Activated CD4-positive, alpha-beta T cell treated with anti-CD3 and anti-CD28 coated beads, Interleukin-2, amount 10 ng/mL, durations not matched to agents 24 days and 14 days (primary cell): ENCODE measurements at places on chromosomes 3 and 15. TPM values are rescaled to one million over a fixed set of nuclear protein-coding genes. Genes with fewer than 3 reads are reported as not detected.

DNA sequence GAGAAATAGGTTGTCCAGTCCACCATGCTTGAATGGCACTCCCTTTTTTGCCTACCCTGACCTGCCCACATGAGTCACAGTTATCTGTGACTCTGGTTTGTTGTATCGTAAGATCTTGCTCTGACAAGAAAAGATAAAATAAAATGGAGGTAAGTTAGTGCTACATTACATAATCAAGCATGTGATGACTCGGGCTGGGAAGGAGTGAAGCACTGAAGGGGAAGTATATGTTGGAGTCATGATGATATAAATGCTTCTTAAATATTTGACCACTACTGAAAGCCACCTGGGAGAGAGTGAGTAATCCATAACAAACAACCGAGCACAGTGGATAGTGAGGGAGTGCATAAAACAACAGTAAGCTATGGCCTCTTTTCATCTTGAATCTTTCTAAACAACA lies 124.4 kb downstream of the SHOX2 start:
- DNase-seq = no peak
- H3K4me1 ChIP-seq = no peaks in the 10 kb centered on the region
- H3K27ac ChIP-seq = no peak overlapping the region
- no peaks in the 10 kb centered on the region for H3K27me3 ChIP-seq

DNA sequence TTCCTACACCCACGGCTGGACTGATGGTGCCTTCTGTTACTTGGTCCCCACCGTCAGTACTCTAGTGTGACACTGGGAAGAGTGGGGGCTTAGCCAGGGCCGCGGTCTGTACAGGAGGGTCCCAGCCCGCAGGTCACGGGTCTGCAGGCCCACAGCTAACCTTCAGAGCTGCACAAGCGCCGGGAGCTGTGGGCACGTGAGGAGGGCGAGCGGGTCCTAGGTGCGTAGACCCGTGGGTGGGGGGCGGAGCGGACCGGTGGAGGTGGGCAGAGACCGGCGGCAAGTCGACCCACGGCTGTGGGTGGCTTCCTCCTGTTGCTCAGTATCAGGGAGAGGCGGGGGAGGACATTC lies 1.2 kb downstream of the TNFAIP8L3 start:
- no peaks in the 10 kb centered on the region for H3K36me3 ChIP-seq
- H3K4me1 ChIP-seq = peaks cover 12% of the 10 kb centered on the region
- H3K27me3 ChIP-seq = peaks cover 85% of the 10 kb centered on the region
- H3K27ac ChIP-seq = no peak overlapping the region
- no peak for DNase-seq

DNA sequence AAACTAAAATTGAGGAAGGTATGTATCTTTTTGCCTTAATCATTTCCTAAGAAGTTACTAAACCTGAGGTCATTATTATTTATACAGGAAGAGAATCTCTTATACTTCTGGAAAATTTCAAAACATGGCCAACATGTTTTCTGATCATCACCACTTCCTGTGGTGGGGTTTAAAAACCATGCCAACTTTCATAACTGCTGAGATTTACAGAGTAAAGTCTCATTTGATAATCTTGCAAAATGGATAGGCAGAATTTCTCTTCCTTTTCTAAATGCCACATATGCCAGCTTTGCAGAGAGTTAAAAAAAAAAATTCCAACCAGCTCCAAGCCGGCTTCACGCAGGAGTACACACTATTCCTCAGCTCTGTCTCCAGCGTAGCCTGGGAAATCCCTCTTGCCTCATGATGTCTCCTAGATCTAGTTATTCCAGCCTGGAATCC lies 124.3 kb upstream of the SPRED1 start:
- no peak overlapping the region for H3K4me3 ChIP-seq
- DNase-seq = no peak
- H3K27ac ChIP-seq = no peak overlapping the region
- peaks cover 7% of the 10 kb centered on the region for H3K4me1 ChIP-seq
- H3K36me3 ChIP-seq = no peaks in the 10 kb centered on the region
- H3K27me3 ChIP-seq = peaks cover 6% of the 10 kb centered on the region

- H3K4me3 ChIP-seq = no peak overlapping the region
- H3K27me3 ChIP-seq = no peaks in the 10 kb centered on the region
- H3K36me3 ChIP-seq = peaks cover 16% of the 10 kb centered on the region
- H3K4me1 ChIP-seq = peaks cover 2% of the 10 kb centered on the region
Measured at GRCh38 chr3:188888321-188889053, 283.3 kb upstream of the TPRG1 start.

- H3K36me3 ChIP-seq = no peaks in the 10 kb centered on the region
- H3K27me3 ChIP-seq = no peaks in the 10 kb centered on the region
- H3K4me1 ChIP-seq = no peaks in the 10 kb centered on the region
- no peak for DNase-seq
- H3K27ac ChIP-seq = no peak overlapping the region
Measured at GRCh38 chr15:46416544-46416943, 781.7 kb downstream of the SQOR start.

- H3K36me3 ChIP-seq = no peaks in the 10 kb centered on the region
- H3K27ac ChIP-seq = no peak overlapping the region
- no peak overlapping the region for H3K4me3 ChIP-seq
- no peaks in the 10 kb centered on the region for H3K4me1 ChIP-seq
- no peak for DNase-seq
Measured at GRCh38 chr3:55673764-55674163, 186.7 kb upstream of the WNT5A start.

P3H2 gene
- total RNA-seq = not detected in 2 replicates

- H3K27me3 ChIP-seq = peaks cover 8% of the 10 kb centered on the region
- peaks cover 1% of the 10 kb centered on the region for H3K4me1 ChIP-seq
- no peak for DNase-seq
- H3K27ac ChIP-seq = no peak overlapping the region
- H3K36me3 ChIP-seq = no peaks in the 10 kb centered on the region
Measured at GRCh38 chr3:25831578-25831977, 41.7 kb downstream of the OXSM start.

IP6K1 gene
- total RNA-seq = 39.6 and 42.2 TPM in 2 replicates

GRCh38 chr15:48300038-48300437 lies 31.2 kb upstream of the DUT start:
- H3K27ac ChIP-seq = no peak overlapping the region
- H3K4me3 ChIP-seq = no peak overlapping the region
- no peaks in the 10 kb centered on the region for H3K36me3 ChIP-seq
- no peaks in the 10 kb centered on the region for H3K4me1 ChIP-seq
- DNase-seq = no peak

GNAT1 gene
- not detected in 2 replicates for total RNA-seq

SLC12A1 gene
- total RNA-seq = not detected in 2 replicates

DNA sequence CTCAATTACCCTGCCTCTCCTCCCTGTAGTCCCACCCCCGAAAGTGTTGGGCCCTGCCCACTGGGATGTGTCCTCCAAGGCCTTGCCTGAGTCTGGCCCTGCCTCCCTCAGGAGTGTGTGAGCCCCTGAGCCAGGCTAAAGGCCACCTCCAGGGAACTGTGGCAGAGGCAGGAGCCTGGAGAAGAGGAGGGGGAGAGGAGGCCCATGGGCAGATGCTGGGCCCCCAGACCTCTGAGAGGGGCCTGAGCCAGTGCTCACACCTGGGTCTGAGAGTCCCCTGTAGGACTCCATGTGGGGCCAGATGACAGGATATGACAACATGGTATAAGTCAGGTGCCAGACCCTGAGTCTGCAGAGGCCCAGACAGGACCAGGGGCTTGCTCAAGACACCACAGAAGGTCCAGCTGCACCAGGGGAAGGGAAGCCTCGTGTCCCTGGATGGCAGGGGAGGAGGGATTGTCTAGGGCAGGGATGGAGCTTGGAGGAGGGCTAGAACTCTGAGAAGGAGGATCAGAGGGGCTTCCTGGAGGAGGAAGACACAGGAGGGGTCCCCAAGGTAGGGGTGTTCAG lies 217.9 kb downstream of the TBC1D2B start:
- peaks cover 6% of the 10 kb centered on the region for H3K27me3 ChIP-seq
- no peaks in the 10 kb centered on the region for H3K36me3 ChIP-seq
- H3K4me1 ChIP-seq = no peaks in the 10 kb centered on the region
- H3K27ac ChIP-seq = no peak overlapping the region
- no peak overlapping the region for H3K4me3 ChIP-seq

CAV3 gene
- not detected in 2 replicates for total RNA-seq

DNA sequence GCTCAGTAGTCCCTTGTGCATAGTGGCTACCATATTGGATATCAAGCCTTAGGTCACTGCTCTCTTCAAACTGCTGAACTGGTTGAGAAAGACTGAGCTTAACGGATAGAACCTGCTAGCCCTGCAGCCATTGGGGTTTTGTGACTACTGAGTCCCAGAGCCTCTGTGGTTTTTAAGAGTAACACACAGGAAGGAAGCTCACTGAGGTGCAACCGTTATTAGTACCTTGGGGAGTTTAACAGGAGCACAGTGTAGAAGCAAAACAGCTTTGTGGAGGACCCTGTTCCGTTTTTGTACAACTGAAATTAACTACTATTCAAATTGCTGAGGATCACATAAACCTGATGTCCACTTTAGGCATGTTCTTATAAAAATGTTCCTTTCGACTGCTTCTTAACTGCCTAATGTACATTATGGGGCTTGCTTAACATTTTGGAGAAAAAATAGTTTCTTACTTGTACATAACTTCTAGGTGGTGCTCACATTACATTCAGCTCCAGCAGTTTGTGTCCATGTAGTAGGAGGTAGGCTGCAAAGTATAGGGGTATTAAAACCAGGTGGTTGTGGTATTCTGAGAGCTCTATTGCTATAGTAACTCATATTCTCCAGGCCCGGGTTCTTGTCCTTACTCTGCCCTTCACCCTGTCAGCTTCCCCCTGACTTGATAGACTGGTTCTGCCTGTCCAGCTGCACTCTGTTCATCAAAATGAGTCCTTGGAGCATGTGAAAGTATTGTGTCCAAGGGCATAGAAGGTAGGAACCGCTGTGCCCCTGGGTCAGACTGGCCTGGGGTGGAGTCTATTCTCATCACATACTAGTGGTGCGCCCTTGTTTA lies 17.3 kb downstream of the PXK start:
- peak overlapping the region; percentile 82 for H3K27ac ChIP-seq
- H3K4me3 ChIP-seq = peak overlapping the region; percentile 58
- peaks cover 74% of the 10 kb centered on the region for H3K4me1 ChIP-seq

DNA sequence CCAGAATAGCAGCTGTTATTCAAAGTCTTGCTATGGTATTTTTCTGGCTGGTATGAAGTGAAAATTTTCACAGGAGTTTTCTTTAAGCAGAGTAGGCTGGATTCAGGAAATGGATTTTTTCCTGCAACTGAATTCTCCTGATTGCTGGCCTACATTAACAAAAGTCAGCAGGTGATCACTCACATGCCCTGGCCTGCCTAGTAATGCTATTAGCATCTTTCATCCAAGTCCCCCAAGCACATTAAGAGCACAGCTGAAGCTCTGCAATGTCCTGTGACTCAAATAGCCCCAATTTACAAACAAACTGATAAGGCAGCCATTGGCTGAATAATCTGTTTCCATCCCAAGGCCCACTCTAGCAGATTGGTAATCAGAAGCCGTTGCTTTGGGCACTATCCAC lies 688.3 kb upstream of the LMCD1 start:
- no peaks in the 10 kb centered on the region for H3K4me1 ChIP-seq
- no peaks in the 10 kb centered on the region for H3K27me3 ChIP-seq
- no peak overlapping the region for H3K27ac ChIP-seq
- H3K4me3 ChIP-seq = no peak overlapping the region
- no peaks in the 10 kb centered on the region for H3K36me3 ChIP-seq
- DNase-seq = no peak

HRG gene
- not detected in 2 replicates for total RNA-seq

DNA sequence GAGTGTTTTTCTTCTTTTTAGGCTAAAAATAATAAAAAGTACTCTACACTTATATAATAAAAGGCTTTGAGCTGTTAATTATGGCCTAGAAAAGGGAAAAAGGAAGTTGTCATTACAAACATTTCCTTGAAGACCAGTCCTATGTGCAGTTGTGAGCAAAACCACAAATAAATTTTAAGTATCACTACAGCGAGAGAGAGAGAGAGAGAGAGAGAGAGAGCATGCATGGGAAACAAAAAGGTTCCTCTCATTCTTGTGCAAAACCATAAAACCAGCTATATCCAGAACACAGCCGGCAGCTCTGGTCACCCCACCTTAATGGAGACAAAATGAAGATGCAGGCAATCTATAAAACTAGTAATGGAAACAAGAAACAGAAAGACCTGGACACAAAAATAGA lies 33.6 kb downstream of the HEG1 start:
- H3K4me1 ChIP-seq = peaks cover 59% of the 10 kb centered on the region
- H3K27me3 ChIP-seq = no peaks in the 10 kb centered on the region
- peak overlapping the region; percentile 7 for H3K4me3 ChIP-seq
- no peak overlapping the region for H3K27ac ChIP-seq
- H3K36me3 ChIP-seq = peaks cover 58% of the 10 kb centered on the region
- no peak for DNase-seq

DNA sequence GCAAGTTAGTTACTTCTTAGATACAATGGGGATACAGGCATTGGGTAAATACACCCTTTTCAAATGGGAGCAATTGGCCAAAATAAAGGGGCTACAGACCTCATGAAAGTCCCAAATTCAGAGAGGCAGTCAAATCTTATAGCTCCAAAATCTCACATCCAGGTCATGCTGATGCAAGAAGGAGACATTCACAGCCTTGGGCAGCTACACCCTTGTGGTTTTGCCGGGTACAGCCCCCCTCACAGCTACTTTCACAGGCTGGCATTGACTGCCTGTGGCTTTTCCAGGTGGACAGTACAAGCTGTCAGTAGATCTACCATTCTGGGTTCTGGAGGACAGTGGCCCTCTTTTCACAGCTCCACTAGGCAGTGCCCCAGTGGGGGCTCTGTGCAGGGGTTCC lies 17.5 kb upstream of the PLSCR1 start:
- DNase-seq = no peak
- no peaks in the 10 kb centered on the region for H3K36me3 ChIP-seq
- peaks cover 7% of the 10 kb centered on the region for H3K27me3 ChIP-seq
- no peak overlapping the region for H3K27ac ChIP-seq
- H3K4me1 ChIP-seq = peaks cover 2% of the 10 kb centered on the region
- no peak overlapping the region for H3K4me3 ChIP-seq

DNA sequence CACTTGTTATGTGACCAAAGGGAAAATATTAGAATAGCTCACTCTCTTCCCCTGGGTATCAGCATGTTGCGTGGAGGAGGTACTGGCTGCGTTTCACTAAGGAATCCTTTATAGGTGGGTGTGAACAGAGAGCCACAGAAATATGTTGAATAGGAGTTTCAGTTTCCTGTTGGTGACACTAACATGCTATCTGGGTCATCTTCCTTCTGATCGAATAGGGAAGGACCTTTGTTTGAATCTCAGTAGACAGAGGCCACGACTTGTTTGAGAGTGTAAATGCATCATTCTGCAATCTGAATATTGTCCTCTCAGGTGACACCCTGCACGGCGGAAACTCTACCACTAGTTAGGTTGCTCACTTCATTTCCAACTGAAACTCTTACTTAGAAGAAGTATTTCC lies 157.9 kb upstream of the SLC2A2 start:
- H3K36me3 ChIP-seq = peaks cover 36% of the 10 kb centered on the region
- H3K27ac ChIP-seq = peak overlapping the region; percentile 83
- DNase-seq = no peak
- peak overlapping the region; percentile 51 for H3K4me3 ChIP-seq
- H3K27me3 ChIP-seq = no peaks in the 10 kb centered on the region

DNA sequence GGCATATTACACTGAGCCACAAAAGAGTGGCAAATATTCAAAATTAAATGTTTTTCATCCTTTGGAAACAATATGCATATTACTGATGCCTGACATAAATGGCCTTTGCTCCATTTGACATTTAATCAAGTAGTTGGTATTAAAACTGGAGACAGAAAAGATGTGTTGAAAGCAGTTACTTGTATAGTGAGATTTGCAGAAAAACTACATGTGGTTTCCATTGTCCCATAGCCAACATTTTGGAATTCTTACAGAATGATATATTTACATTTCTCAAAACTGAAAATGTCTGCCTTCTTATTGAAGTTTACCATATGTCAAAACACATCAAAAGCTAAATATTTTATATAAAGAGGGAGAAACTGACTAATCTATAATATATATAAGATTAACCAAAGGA lies 21.6 kb downstream of the SHOX2 start:
- no peaks in the 10 kb centered on the region for H3K36me3 ChIP-seq
- H3K27ac ChIP-seq = no peak overlapping the region
- no peak overlapping the region for H3K4me3 ChIP-seq
